ENCODE measurements at places on chromosomes 12 and 14. TPM values are rescaled to one million over a fixed set of nuclear protein-coding genes. Genes with fewer than 3 reads are reported as not detected.

DNA sequence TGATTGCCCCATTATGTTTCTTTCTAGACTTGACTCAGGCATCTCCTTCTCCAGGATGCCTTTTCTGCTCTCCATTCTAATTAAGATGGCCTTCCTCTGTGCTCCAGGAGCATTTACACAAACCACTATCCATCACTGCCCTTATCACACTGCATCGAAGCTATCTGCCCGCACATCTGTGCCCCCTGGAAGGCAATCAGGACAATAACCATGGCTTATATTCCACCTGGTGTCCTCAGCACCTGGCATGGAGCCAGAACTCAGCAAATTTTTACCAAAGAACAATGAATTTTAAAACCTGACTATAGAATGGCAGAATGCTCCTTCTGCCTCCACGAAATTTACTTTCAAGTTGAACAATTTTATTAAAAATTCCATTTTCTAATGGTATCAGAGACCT, 465.8 kb downstream of the APAF1 start:
- DNase-seq: no peak

GRCh38 chr14:39138440-39138839, 24.3 kb downstream of the GEMIN2 start:
- DNase-seq: no peak

GRCh38 chr12:58211211-58211610, 269.8 kb downstream of the ATP23 start:
- no peak for DNase-seq

- no peak for DNase-seq
Measured at GRCh38 chr12:73159954-73160353, 887.8 kb downstream of the TRHDE start.

- DNase-seq: no peak
Measured at GRCh38 chr14:104144453-104144790, 6.0 kb downstream of the KIF26A start.

DNA sequence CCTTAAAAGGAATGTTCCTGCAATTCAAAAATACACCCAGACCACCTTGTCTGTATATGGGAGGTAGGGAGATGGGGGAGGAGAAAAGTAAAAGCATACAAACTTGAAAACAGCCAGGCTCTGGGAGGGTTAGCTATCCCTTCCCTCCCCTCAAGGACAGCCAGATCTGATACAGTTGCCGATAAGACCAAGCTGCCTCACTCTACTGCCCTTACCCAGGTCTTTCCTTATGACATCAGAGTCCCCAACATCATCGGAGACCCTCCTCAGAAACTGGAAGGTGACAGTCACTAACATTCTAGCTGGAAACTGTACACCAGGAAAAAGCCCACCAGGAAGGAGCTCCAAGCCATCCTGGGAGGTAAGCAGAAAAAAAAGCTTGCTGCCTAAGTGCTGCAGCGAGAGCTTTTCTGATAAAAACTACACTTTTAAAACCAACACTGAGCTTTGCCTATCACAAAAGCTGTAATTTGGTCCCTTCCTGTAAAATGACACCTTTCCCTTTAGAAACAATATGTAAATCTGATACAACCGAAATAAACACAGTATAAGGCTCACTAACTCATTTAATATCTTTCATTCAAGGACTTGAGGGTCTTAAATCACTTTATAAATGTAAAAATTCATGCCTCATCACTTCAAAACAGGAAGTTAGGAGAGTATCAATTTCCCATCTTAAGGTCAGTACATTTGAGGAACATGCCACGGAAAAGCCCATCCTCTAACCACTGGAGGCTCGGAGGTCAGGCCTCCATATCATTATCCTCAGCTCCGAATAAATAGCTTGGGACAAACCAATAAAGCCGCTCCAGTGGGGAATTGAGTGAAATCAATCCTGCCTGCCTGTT, 20.4 kb upstream of the PLEKHH1 start:
- DNase-seq: no peak

- DNase-seq: no peak
Measured at GRCh38 chr14:20512177-20512905, 7.0 kb downstream of the RNASE10 start.

DNA sequence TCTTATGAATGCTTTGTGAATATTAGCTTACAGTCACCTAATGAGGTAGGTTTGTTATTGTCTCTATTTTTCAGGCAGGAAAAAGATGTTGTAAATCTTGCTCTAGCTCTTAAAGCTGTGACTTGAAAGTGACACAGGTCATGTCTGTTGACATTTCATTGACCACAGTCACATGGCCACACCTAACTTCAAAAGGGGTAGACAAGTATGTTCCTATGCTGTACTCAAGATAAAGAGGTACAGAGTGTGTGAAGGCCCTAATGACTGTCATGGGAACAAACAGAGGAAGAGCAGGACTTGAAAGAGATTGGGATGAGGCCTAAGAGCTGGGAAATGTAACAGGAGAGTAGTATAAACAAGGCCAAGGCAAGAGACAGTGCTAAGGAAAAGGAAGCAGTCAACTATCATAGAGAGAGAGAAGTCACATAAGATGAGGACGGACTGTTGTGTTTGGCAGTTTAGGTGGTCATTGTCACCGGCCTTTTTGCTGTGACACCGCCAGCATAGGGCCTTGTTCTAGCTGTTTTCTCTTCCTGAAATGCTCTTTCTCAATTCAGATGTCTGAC, 181.0 kb downstream of the CFAP54 start:
- no peak for DNase-seq

- no peak for DNase-seq
Measured at GRCh38 chr14:68692216-68692615, 100.7 kb downstream of the ZFP36L1 start.

DNA sequence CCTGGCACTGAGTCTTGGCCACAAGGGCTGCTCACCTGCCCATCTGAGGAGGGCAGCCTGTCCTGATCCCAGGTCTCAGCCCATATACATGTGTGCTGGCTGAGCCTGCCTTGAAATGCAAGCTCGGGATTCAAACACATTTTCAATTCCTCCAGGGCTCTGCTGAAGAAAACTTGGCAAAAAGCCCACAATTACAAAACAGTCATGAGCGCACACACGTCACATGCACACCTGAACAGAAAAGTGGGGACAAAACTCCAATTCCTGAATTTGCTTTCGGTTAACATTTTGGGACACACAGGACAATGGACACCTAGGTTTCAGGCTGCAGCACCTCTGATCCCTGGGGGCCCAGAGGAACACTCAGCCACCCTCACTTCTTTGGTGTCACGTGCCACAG, 113.9 kb downstream of the RBM19 start:
- DNase-seq: no peak

The STYX gene
- total RNA-seq: 13.1 TPM

The COX6A1 gene
- total RNA-seq: 487 TPM

The FAM216A gene
- total RNA-seq: 10.5 TPM
